Stimulated activated CD4-positive, alpha-beta T cell treated with anti-CD3 and anti-CD28 coated beads, Interleukin-1b, Interleukin-23, amount 100 ng/mL, for 48 hours (primary cell): ENCODE measurements at places on chromosomes 6 and 20.

- no peak for DNase-seq
Measured at GRCh38 chr6:16757332-16757731, 3.9 kb downstream of the ATXN1 start.

- DNase-seq = no peak
Measured at GRCh38 chr20:57383447-57384347, 7.5 kb upstream of the RBM38 start.

- no peak for DNase-seq
Measured at GRCh38 chr6:168154263-168154917, 75.4 kb upstream of the FRMD1 start.

GRCh38 chr6:154058963-154059680 is 20.1 kb downstream of the OPRM1 start:
- DNase-seq = no peak

DNA sequence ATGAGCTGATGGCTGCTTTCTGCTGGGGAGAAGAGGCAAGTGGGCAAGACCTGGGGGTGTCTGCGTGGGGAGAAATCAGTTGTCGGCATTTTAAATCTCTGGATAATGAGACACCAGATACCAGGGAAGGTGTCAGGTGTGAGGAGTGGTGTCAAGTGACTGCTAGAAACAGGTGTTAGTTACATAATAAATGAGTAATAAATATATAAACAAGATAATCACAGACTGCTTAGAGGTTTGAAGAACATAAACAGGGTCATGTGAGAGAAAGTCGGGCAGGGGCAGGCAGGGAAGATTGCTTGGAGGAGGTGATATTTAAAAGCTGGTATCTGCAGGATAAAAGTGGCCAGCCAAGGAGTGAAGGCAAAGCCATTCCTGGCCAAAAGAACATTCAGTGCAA is 87.2 kb upstream of the RIN2 start:
- DNase-seq = no peak

- DNase-seq = no peak
Measured at GRCh38 chr20:34029415-34029814, 35.7 kb downstream of the RALY start.

GRCh38 chr6:20673458-20673857 is 139.2 kb downstream of the CDKAL1 start:
- DNase-seq = no peak

- DNase-seq = no peak
Measured at GRCh38 chr20:57986666-57987065, 241.8 kb downstream of the ANKRD60 start.

- no peak for DNase-seq
Measured at GRCh38 chr20:10521068-10521831, 86.1 kb downstream of the SLX4IP start.

DNA sequence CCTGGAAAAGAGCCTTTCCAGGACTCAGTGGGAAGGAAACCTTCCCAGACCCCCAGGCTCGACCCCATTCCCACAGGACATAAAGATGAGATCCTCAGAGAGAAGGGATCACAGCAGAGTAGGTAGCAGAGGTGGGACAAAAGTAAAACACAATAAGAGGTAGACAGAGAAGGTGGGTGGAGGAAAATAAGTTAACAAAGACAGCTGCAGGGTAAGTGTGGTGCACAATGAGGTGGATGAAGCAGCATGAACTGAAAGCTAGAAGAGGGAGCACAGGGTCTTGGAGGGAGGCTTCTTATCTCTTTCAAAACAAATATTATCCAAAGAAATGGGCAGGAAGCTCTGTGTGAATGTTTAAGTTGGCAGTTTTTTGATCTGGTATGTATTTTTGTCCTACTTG is 14.0 kb upstream of the MAP7 start:
- no peak for DNase-seq

DNA sequence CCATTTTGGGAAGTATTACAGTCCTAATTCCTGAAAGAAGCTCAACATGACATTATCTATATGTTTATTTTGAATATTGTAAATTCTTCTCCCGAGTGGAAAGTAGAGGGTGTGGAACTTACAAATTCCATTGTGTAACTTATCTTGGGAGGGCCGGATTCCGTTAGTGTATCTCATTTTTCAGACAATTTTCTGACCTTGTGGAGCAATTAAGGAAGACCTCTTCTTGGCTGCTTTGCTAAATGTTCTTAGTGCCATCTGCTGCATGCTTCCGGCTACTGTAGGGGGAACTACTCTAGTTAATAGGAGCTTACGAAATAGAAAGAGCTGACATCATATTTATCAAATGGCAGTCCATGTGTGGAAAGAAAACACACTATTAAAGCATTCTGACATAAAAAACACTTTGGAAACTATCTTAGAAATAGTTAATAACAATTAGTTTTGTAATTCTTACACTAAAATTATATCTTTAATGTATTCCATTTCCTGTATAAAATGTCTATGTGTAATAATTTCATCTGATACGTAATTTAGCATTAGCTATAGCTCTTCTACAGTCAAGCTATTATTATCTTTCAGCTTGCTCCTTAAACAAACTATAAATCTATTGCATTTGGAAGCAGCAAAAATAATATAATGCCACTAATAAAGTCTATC is 41.5 kb upstream of the KCNQ5 start:
- DNase-seq = no peak

GRCh38 chr6:169891846-169892245 is 140.4 kb downstream of the ERMARD start:
- DNase-seq = no peak

DNA sequence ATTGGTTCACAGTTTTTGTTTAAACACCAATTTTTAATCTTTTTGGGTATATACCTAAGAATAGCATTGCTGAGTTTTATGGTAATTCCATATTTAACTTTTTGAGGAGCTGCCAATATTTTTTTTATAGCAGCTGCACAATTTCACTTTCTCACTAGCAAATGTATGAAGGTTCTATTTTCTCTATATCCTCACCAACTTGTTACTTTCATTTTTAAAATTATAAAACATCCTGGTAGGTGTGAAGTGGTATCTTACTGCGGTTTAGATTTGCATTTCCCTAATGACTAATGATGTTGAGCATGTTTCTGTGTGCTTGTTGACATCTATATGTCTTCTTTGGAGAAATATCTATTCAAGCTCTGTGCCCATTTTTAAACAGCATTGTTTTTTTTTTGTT is 452.1 kb downstream of the GRIK2 start:
- no peak for DNase-seq

DNA sequence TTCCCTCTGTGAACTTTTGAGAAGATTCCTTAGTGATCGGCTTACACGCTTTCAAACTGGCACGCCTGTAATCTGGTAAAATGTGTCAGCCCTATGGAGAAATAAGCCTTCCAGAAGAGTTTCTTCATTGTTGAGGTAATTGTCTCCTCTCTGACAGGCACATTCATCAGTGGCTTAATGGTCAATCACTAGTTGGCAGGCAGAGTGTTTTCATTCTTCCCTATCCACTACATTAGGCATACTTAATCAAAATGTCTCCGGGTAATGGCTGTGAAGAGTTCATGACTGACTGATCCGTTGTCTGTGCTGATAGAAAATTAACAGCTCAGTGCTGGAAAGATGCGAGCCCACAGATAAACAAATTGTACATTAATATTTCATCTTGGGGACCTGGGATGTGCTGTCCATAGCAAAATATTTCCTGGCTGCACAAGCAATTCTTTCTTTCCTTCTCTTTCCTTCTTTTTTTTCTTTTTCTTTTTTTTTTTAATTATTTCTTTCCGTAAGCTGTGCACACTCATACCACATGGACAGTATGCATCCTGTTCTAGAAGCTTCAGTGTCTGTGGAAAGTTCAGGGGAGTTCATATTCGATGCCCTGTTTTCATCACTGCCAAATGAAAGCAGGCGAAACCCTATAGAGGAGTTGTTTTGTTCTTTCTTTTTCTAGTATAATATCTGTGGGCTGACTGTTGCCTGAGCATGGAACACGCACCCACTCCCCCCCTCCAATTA is 31.4 kb downstream of the TSHZ2 start:
- no peak for DNase-seq

GRCh38 chr6:21026576-21027273 is 492.5 kb downstream of the CDKAL1 start:
- DNase-seq = no peak

DNA sequence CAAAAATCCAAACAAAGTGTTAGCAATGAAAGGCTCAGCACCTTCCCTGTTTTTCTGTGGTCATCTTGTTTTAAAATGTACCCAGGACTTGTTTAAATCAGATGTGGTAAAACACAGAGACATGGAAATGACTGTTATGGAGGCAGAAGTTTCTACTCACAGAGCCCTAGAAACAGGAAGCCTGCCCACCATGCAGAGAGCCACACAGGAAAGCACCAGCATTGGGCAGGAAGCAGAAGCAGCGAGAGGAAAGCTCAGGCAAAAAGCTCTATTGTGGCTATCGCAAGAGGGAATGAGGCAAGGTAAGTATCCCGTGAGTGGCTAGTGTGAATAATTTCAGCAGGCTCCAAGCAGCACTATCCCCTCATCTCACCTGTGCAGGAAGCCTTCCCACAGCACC is 42.8 kb downstream of the GPR6 start:
- DNase-seq = no peak

GRCh38 chr6:133768656-133769295 is 120.1 kb upstream of the TCF21 start:
- DNase-seq = no peak

DNA sequence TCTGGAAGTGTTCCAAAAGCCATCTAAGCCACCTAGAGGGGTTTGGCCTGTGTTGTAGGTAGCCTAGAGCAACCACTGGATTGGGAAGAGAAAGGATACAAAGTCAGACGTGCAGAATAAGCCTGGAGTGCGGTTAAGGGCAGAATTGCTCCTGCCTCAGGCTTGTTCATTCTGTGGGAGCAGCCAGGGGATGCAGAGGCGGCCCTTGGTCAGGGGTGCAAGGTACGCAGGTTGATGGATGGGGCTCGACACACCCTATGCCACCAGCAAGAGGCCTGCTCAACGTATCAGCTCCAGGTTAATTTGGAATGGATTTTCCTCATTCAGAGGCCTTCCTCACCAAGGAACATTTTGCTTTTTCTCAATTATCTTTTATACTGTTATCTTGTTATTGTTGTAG is 129.8 kb downstream of the SLC23A2 start:
- no peak for DNase-seq

DNA sequence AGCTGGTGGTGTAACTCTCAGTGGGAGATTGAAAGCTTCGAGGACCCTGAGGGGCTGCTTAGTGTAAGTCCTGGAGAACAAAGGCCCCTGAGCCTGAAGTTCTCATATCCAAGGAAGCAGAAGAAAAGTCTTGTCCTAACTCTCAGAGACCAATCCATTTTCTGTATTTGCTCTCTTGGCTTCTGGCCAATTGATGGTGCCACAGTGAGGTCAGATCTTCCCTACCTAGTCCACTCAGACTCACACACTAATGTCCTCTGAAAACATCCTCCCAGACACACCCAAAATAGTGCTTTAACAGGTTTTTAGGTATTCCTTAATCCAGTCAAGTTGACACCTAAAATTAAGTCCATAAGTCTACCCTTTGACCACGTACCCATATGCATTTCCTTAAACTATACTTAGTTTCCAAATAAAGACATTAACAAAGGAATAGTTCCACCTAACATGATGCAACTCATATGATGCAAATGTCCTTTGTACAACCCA is 29.4 kb downstream of the ZNF292 start:
- no peak for DNase-seq

- no peak for DNase-seq
Measured at GRCh38 chr6:148405894-148406293, 63.3 kb downstream of the SASH1 start.

DNA sequence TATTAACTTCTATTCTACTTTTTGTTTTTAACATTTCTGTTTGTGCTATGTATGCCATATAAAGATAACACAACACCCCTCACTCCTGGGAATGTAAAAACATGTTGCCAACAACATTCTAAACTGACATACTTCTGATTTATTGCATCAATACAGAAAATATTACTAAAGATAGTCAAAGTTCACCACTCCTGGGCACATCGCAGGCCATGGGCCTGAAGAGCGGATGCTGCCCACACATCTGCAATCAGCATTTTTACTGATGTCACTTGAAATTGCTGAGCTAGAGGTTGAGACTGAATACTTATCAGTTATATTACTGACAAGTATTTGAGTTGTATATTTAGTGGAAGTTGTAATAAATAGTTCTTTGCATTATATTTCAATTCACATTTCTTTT is 711.9 kb upstream of the EPHA7 start:
- DNase-seq = no peak

DNA sequence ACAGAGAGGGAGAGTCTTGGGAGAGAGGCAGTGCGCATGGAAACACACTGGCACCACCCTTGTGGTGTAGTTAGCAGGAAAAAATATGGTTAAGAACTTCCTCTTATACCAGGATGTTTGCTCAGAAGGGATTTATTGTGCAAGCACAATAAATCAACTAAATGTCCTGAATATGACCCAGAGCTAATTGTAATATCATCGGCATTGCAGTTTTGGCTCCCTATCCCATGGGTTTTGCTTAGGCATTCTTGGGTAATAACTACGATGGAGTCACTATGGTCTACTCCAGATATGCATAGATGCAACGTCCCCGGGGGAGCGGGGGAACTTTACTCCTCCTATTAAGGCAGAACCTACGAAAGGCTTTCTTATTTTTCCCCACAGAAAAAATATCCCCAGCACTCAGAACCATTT is 751.6 kb downstream of the EYS start:
- DNase-seq = no peak

GRCh38 chr6:20348041-20348440 is 53.6 kb upstream of the E2F3 start:
- DNase-seq = no peak

DNA sequence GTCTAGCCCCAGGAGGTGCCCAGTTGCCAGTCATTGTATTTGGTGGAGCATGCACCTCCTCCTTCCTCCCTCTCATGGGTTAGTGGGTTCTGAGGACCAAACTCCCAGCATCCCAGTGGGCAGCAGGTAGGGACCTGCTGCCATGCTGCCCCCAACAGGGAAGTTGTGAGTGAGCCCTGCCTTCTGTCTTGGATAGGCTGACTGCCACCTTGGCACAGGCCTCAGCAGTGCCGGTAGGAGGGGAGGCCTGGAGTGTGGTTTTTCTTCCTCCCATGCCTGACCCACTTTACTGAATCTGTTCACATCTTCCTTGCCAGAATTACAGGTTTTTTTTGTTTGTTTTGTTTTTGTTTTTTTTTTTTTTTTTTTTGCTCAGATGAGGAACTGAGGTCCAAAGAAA is 24.5 kb downstream of the PLCG1 start:
- DNase-seq = no peak

- no peak for DNase-seq
Measured at GRCh38 chr6:152091851-152092341, 284.4 kb downstream of the ESR1 start.

- no peak for DNase-seq
Measured at GRCh38 chr6:158249340-158249836, 62.9 kb upstream of the TULP4 start.
